ENCODE measurements at places on chromosomes 2 and 18.

DNA sequence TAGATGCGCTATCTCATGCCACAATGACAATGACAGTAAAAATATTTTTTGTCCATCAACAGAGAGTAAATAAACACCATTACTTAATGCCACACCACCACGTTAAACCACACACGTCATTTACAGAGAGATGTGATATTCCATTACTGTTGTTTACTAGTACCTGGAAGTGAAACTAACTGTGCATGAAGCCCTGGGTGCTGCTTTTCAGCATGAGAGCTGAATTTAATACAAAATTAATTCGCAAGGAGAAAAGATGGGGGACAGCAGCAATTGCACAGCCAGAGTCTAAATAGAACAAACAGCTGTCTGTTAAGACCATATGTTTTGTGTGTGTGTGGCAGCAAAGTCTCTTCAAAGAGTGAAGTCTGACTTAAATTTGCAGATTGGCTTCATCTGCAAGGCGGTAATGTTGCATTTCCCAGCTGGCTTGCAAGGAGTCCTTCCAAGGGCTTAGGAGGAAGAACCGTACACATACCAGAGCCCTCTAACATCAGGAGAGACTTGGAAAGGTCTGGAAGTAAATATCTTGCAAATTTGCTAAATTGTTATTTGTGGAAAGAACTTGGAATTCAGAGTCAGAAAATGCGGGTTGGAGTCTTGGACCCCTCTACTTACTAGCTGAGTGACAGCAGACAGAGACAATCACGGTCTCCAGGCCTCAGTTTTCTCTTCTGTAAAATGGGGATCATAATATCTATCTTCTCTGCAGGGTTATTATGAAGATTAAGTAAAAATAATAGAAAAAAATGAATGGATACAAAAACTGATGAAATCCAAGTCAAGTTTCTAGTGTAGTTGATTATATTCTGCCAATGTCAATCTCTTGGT lies 127.6 kb downstream of the ALPK2 start:
- DNase-seq = no peak

DNA sequence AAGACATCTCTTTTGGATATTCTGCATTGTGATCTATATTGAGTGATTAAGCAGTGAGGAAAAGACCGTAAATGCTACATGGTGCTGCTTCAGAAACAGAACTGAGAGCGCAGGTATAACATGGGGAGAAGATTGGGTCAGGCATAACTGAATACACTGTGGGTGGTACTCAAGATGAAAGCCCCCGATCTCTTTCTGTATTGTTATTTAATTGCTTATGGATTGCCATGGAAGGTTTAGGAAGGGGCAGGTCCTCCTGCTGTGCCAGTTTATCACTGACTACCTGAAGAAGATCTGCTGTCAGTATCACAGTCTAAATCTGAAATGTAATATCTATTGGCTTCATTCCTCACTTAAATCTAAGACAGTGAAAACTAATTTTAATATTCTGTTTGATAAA lies 1568.7 kb upstream of the CELF4 start:
- no peak for DNase-seq

DNA sequence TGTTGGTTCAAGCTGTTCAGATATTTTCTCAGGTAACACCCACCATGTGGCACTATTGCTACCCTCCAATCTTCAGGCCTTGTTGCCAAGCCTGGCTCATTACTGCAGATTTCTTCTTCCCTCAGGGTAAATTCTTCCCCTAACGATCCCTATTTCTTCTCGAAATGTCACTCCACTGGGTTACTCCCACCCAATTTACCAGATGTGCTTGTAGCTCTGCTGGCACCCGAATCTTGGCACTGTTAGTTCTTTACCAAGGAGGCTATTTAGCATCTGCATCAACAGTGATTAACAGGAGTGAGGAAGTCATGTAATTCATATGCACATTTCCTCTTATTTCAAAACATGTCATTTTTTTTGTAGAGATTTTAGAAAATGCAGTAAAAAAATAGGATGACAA lies 217.1 kb upstream of the CYRIA start:
- DNase-seq = no peak

GRCh38 chr2:205589479-205589878 lies 92.8 kb upstream of the NRP2 start:
- no peak for DNase-seq

DNA sequence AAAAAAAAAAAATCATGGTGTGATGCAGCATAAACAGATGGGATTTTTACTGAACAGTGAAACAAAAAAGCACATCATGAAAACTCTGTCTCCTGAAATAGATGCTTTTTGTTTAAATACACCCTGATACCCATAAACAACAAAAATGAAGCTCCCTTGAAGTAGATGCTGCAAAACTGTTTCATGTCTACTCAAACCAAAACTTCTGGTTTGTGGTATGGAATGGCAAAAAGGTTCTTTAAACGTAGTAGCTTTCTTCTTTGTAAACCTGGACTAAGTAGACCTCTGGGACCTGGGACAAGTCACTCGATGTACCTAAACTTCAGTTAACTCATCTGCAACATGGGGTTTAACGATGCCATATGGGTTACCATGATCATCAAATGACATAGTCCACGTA lies 64.4 kb upstream of the RAPH1 start:
- no peak for DNase-seq

DNA sequence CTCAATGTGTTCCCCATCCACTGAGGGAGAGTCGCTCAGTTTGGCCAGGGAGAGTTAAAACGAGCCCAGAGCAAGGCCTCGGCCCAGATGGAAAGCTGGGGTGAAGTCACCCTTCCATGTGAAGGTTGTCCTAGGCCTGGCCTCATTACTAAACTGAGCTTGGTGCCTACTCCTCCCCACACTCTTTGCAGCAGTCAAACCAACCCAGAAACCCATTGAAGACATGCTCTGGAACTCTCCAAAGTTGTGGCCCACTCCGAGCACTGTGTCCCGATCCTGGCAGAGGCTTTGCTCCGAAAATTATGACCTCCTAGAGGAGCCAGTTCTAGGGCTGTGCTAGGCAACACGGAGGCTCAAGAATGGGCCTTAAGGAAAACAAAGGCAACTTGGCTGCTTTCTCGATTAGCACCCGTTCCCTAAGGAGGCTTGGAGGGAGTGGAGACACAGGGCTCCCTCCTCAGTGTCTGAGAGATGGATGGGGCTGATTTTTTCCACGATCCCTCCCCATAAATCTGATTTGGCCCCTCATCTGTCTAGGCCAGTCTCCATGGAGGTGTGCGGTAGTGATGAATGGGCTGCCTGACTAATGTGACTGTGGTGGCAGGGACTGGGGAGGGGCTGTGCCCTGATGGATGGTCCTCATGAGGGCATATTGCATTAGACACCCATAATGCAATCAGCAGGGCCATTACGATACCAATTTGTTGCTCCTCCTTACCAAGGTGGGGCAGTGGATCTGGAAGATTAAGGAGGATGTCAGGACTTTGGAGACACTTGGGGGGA lies 11.7 kb upstream of the CYP26B1 start:
- no peak for DNase-seq

DNA sequence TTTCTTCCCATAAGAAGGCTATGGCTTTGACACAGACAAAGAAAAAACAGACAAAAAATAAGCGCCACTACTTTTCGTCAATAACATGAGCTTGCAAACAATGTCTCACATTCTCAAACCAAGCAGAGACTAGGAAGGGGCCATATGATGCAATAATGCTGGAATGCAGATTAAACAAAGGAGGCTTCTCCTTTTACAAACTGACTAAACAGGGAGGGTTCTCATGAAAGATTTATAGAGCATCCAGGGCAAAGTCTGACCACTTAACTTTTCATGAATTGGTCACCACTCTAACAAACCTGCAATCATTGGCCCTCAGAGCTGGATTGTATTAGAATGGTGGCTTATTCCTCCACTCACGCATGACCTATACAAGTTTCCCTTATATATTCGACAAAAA lies 663.3 kb upstream of the CHAC2 start:
- no peak for DNase-seq

DNA sequence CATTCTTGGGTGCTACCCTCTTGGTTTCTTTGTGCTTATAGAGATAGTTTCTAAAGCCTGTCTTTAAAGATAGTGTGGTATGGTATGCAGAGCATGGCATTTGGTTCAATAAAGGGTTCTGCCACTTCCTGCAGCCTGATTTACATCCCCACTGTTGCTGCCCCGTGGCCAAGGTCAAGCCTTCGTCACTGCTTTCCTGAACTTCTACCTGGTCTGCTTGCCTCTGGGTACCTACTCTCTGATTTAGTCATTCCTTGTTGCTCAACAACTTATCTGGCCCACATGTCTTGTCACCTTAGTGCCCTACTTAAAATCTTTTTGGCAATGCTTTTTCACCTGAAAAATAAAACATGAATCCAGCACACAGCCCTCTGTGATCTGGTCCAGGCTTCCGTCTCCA lies 352.9 kb downstream of the LPIN1 start:
- no peak for DNase-seq

- DNase-seq = no peak
These were observed 293.1 kb upstream of the ERBB4 start for GRCh38 chr2:212831671-212832199.

DNA sequence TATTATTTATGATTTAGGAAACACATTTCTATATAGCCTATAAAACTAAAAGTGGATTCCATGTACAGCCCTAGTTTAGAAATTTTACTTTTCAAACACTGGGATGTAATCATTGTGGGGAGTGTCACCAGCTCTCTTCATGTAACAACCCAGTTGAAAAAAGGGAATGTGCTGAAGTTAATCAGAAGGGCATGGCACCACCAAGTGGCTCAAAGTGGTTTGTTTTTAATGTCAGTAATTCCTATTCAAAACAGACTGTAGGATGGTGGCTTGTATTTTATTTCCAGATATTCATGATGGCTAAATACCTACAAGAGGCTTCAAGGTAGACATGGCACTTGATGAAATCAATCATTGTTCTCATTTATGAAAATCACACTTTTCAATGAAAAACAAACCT lies 58.1 kb upstream of the TMEM182 start:
- no peak for DNase-seq

- DNase-seq = no peak
These were observed 470.7 kb upstream of the ZEB2 start for GRCh38 chr2:144990661-144991060.

DNA sequence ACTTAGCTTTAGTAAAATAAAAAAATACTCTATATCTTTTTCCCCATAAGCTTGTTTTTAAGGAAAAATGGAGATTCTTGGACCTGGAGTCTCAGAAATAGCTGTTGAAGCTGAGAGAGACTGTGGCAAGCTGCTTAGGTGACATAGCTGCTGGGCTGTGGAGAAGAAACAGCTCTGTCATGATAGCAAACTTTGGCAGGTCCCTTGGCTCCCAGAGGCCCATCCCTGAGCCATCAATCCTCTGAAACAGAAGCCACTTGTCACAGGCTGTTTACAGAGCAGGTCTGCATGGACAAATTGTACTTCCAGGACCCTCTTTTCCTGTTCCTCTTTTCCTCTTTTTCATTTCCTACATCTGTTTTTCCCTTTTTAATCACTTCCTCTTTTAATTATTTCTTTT lies 1370.1 kb upstream of the CRIM1 start:
- DNase-seq = no peak

DNA sequence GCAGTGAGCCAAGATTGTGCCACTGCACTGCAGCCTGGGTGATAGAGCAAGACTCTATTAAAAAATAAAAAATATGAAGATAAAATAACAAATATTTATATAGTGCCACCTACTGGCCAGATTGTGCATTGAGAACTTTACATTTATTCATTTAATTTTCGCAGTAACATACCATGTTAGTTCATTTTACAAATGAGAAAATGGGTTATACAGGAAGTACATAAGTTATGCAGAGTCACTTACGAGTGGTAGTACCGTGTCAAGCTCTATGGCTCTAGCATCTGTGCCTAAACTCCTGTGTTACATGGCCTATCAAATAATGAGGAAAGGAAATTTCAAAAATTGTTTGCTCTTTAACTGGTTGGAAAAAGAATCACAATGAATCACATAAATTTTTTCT lies 27.9 kb downstream of the RIF1 start:
- DNase-seq = no peak

All from AG09319 (cell line).